ENCODE measurements at places on chromosomes 6 and 20.

DNA sequence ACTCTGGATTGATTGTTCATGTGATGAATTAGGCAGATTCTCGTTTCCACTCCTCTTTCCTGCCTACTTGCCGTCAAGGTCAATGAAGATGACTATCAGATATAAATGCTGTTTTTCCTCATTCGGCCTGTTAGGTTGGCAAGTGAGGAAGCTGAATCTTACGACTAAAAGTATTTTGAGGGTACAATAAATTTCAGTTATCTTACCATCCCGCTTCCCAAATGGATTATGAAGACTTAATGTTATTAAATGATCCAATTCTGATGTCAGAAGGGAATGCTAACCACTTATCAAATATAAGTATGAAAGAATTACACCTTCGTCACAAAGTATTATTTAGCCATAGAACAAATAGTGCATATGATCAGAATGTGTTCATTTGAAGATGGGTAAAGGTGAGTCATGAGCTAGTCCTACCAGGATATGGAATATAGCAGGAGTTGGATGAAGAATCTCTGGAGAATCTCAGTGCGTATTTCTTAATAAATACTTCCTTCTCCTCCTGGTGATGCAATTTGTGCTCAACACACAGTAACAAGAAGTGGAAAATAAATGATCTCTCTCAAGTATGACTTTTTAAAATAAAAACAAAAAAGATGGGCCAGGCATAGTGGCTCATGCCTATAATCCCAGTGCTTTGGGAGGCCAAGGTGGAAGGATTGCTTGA, 4.6 kb downstream of the GPLD1 start:
- DNase-seq, result no peak

DNA sequence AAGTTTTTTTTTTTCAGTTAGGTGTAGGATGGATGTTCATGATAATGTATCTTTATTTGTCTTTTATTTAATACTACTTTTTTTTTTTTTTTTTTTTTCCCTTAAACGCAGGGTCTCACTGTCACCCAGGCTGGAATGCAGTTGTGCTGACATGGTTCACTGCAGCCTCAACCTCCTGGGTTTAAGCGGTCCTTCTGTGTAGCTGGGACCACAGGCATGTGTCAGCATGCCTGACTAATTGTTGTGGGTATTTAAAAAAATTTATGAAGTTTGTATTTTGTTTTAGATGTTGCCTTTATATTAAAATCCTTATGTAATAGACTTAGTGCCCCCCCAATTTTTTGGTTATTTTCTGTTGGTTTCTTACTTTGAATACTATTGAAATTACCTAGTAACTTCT, 42.6 kb downstream of the NCOA3 start:
- DNase-seq, result no peak

DNA sequence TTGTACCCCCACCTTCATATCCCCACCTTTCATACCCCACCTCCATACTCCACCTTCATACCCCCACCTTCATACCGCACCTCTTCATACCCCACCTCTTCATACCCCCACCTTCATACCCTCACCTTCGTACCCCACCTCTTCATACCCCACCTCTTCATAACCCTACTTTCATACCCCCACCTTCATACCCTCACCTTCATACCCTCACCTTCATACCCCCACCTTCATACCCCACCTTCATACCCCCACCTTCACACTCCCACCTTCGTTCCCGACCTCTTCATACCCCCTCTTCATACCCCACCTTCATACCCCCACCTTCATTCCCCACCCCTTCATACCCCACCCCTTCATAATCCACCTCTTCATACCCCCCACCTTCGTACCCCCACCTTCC, 92.9 kb upstream of the NAA20 start:
- DNase-seq, result no peak

DNA sequence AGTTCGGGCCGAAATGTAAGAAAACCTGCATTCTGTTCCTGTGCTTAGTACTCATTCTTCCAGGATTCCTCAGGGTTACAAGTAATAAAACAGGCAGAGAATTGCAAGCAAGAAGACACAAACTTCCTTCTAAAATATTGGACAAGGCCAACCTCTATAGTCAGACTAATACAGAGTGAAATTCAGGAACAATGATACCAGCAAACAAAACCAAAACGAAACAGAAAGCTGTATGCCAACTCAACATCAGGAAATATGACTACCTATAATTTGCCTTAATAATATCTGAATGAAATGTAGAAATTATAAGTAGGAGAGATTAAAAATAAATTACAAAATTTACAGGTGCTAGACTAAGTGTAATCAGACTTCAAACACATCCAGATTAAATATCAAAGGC, 238.8 kb downstream of the HIVEP2 start:
- DNase-seq, result no peak

- DNase-seq, result no peak
Observed at GRCh38 chr6:156337801-156338200, 439.4 kb upstream of the ARID1B start.

GRCh38 chr6:165969184-165969583, 198.5 kb downstream of the TBXT start:
- DNase-seq, result no peak

DNA sequence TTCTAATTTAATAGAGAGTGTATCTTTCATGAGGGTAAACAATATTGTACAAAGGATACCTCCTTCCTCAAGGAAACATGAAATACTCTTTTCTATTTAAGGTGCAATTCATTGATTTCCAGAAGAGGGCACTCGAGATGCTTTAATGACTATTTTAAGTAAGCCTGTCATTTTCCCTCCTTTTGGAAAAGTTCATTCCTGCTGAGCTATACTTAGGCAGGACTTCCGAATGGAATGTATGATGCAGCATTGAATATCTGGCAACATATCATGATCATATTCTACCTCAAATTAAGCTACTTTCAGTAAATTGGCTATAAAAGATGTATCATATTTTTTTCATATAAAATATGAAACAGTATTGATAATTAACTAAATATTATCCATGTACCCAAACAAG, 5.0 kb downstream of the DST start:
- DNase-seq, result no peak

- no peak for DNase-seq
Observed at GRCh38 chr6:156125844-156126243, 651.3 kb upstream of the ARID1B start.

DNA sequence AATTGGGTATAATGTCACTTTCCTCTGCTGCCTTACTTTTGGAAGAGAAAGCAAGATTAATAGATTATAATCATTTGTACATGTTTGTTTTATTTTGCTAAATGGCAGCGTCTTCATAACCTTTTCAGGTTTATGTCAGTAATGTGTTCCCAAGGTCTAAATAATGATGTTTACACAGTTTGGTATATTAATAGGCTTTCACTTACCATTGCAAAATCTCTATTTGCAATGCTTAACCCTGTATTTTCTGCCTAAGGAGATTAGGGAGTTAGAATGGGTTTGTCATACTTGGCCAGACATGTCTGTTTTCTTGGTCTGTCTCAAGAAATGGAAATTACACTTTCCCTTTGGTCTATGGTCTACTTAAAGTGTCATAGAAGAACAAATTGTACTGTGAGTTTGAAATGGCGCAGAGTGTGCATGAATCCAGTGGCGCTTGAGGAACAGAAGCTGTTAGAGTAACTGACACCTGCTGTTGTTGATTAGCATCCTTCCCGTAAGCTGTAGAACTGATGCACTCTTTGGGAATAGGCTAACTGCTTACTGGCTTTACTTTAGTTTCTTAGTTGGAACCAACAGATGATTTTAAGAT, 261.1 kb downstream of the SAMD5 start:
- no peak for DNase-seq

DNA sequence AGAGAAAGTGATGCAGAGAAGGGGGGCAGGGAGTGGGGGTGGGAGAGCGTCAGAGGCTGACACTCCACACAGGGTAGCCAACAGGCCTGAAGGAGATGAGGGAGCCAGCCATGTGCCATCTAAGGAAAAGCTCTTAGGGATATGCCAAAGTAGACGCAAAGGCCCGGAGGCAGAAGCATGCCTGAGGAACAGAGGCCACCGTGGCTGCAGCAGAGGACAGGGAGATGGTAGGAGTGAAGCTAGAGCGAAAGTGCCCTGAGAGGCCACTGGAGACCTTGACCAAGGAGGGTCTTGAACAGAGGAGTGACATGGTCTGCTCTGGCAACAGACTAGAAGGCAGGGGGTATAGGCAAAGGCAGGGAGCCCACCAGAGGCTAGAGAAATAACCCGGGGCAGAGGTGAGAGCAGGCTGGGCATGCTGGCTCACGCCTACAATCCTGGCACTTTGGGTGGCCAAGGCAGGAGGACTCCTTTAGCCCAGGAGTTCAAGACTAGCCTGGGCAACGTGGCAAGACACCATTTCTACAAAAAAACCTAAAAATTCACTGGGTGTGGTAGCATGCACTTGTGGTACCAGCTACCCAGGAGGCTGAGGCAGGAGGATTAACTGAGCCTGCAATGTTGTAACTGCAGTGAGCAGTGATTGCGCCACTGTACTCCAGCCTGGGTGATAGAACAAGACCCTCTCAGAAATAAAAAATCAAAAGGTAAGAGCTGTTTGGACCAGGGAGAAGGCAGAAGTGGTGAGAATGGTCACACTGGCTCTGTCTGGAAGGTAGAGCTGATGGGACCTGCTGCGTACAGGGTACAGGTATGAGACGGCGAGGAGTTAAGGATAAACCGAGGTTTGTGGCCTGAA, 6.3 kb downstream of the RRBP1 start:
- no peak for DNase-seq

Data from hypothalamus (tissue), 51 donors.